ENCODE measurements at places on chromosomes 13 and 19.

DNA sequence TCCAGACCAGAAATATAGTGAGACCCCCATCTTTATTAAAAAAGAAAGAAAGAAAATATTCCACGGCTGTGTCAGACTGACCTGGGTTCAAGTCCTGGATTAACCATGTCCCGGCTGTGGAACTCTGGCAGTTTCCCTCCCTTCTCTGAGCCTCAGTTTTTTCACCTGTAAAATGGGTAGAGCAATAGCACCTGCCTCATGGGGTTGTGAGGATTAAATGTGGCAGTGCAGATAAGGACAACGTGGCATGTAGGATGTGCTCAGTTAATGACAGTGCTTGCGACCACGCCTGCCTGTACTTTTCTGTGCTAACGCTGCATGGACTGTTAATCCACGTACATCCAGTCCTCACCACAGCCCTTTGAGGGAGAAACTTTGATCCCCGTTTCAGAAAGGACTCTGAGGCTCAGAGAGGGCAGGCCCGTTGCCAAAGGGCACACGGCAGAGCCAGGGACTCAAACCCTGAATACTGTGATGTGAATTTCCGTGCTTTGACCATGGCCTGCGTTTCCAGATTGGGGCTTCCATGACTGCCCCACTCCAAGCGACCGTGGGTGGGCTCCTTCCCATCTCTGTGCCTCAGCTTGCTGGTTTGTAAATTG, 16.1 kb downstream of the SBK2 start:
- no peak for DNase-seq

- no peak for DNase-seq
These were observed 4.6 kb downstream of the TM9SF2 start for GRCh38 chr13:99505814-99506269.

- DNase-seq, result no peak
These were observed 1.8 kb downstream of the PCDH17 start for GRCh38 chr13:57633141-57633949.

DNA sequence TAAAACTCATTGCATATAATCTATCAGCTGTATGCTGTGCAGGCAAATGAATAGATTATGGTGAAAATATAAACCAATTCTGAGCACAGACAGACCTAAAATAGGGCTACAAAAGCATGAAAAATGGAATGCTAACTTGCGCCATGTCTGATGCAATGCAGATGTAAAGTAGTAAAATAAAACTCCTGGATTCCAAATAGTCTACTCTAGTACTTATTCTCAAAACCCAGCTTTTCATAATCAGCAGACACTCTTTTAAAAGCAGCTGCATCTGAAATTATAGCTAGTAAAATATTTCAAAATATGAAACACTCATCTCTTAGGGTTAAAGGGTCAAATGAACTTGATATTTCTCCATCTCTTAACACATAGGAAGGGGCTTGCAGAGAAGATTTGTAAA, 4.7 kb upstream of the POMP start:
- no peak for DNase-seq

GRCh38 chr13:95184317-95184716, 116.9 kb downstream of the ABCC4 start:
- no peak for DNase-seq

DNA sequence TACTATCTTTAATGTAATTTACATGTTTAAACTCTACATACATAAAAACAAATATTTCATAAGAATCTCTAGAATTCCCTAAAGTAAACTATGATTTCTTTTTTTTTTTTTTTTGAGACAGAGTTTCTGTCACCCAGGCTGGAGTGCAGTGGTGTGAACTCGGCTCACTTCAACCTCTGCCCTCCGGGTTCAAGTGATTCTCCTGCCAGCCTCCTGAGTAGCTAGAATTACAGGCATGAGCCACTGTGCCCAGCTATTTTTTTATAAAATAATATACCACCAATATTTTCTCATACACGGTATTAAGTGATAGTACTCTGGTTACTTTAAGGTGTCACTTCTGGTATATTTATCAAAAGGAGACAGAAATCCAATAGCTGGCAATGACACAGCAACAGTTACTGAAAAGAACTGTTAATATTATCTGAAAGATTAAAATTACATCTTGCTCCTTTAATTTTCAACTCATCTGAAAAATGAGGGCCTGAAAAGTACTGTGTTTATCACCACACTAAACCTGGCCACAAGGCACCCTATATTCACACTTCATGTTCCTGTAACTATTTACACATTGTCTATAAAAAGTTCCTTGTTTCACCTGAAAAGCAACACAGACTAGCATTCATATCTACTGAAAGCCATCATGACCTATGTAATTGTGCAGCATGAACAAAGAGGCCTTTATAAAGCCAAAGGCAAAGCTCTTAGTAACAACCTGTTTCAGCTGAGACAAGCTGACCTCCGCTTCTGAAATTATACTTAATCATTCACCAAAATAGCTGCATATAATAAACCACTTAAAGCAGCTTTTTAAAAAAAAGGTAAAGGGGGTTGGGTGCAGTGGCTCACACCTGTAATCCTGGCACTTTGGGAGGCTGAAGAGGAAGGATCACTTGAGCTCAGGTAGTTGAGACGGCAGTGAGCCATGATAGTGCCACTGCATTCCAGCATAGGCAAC, 106.1 kb downstream of the SLC25A15 start:
- DNase-seq, result peak; percentile 80

DNA sequence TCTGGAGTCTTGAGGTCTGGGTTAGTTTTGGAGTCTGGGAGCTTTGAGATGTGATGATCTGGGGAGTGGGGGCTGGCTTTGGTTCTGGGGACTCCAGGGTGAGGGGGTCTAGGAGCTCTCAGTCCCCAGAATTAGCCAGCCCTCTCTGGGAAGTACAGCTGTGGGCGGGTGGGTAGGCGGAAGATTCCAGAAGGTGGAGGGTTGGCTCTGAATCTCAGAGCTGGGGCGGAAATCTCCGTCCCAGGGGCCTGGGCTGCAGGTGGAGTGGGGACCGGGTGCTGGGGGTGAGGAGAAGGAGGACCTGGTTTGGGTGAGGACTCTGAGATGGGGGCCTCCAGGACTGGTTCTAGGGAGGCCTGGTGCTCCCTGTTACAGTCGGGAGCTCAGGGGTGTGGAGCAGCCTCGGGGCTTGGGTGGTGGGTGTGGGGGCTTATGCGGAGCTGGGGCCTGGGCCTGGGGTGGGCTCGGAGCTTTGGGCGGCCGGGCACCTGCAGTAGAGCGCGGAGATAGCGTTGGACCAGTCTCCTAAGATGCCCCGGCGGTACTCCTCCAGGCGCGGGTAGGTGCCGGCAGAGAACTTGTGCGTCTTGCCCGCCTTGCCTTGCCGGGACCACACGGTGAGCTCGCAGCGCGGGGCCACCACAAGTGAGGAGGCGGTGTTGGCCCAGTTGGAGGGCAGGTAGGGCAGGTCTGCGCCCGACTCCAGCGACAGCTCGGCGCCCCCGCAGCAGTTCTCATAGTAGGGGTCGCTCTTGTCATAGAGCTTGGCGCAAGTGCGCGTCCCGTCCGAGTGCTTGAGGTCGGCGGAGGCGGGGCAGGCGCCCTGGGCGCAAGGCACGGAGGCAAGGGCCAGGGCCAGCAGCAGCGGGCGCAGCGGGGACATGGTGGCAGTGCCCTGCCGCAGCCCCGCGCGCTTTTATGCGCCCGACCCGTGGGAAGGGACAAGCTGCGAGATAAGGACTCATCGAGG, at the start of gene SYCN:
Gene SYCN, minus strand, starts transcription at position 892 of the 970 bp plus-strand sequence. Its CDS starts 9 bp downstream, at position 883.
- no peak for DNase-seq

GRCh38 chr13:90201202-90201601, 1146.3 kb upstream of the MIR17HG start:
- DNase-seq, result no peak

DNA sequence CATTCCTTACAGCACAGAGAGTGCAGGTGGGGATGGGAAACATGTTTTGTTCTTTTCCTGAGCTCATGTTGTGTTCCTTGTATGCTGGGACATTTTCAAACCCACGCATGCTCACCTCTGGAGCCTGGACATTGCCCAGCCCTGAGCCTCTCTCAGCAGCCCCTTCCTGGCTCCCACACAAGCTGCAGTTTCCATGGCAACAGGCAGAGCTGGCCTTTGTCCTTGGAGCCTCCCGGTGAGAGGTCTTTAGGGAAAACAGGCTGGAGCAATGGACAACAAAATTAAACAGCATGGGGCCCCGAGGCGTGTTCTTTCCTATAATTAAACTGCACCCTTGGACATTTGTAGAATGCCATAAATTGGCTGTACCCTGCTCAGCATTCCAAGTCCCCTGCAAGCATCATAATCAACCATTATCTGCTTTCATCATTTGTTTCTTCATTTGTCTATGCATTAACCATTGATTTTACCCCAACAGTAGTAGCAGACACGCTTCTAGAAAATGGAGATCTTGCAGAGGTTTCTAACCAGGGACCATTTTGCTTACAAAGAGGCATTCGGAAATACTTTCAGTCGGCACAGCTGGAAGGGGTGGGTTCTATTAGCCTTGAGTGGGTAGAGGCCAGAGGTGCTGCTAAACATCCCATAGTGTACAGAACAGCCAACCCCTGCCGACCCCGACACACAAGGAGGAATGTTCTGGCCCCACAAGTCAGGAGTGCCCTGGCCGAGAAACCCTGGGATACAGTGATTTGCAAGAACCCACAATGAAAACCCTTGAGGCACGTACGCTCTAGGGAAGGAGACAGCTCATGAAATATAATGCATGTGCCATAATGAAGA, 133.4 kb upstream of the PEG3 start:
- peak; percentile 33 for DNase-seq

GRCh38 chr13:99435998-99436397, 65.3 kb upstream of the TM9SF2 start:
- no peak for DNase-seq

DNA sequence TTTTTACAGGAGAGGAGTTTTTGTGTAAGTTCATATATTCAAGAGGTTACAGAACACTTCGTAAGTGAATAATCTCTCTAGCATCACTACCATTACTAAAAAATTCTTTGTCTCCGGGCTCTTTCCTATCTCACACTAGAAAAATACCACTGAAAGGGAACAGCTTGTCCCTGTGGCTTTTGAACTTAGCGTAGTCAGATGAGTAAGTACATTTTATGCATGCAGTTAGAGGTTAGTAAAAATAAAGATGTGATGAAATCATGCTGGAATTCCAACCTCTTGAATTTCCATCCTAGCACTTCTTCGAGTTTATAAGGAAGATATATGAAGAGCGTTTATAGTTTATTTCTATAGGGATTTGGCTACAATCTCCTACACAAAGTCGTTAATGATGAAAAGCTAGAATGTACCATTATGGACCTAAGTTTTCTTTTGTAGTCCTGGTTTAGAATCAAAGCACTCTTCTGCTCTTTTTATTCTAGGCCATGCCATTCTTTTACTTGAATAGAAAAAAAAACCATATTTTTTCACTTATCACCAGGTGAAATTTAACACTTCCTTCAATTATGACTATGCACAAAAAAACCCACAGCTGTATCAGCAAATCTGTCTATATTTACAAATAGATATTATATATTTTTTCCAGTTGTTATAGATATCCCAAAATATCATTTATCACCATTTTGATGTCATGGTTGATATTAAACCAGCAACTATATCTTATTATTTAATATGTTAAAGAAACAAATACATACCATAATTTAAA, 139.9 kb upstream of the PCDH9 start:
- DNase-seq, result no peak

DNA sequence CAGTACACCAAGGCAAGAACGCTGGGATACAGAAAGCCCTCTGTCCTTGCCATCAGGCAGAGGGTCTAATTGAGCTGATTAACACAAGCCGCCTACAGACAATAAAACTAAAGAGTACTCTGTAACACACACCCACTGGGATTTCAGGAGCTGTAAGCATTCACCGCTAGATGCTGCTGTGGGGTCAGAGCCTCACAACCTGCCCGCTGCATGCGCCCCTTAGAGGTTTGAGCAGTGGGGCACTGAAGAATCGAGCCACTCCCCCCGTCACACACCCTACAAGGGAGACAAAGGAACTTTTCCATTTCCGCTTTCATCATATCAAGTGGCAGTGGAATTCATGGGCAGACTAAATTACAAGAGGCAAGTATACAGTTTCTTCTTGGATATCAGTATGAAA, 1080.6 kb downstream of the PCDH17 start:
- DNase-seq, result no peak

- DNase-seq, result no peak
These were observed 46.6 kb downstream of the PIN1 start for GRCh38 chr19:9881720-9882119.

GRCh38 chr13:95349267-95349666, 48.0 kb upstream of the ABCC4 start:
- DNase-seq, result no peak

DNA sequence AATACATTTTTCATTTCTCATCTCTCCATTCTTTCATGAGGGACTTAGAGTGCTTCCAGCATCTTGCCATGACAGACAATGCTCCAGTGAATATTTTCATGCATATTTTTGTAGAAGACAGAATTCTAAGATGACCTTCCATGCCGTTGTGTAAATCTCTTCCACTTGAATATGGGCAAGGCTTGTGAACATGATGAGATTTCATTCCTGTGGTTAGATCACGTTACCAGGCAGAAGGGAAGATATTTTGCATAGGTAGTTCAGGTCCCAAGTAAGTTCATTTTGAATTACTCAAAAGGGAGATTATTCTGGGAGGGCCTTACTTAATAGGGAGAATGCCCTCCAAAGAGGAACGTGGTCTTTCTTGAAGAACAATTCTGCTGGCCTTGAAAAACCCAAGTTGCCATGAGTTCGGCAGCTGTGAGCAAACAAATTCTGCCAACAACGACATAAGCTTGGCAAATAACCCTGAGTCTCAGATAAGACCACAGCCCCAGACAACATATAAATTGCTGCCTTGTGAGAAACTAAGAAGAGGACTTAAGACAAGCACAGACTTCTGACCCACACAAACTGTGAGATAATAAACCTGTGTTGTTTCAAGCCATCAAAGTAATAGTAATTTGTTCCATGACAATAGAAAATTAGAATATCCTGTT, 400.5 kb upstream of the GPC6 start:
- no peak for DNase-seq

DNA sequence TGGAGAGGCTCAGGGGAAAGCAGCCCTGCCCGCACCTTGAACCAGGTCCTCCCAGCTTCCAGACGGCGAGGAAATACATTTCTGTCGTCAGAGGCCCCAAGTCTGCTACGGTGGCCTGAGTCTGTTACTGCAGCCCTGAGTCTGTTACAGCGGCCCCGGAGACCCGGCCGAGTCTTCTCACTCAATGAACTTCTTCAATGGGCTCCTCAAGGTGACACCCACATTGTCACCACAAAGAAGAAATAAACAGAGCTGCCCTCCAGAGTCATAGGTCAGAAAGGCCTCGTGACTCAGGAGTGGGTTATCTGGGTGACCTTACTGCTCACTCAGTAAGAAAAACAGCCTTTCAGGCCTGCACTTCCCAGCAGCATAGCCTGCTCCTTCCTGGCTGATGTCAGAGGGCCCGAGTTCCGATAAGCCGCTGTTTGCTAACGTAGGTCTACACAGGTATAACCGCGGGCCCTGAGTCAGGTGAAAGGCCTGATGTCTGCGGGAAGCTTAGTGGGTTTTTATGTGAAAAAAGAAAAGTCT, 66.9 kb upstream of the TM9SF2 start:
- no peak for DNase-seq

GRCh38 chr13:27261396-27261795, 9.2 kb upstream of the RASL11A start:
- no peak for DNase-seq
